ENCODE measurements at places on chromosomes 1 and 21.

- DNase-seq = no peak
Measured at GRCh38 chr1:2376931-2377672, 14.3 kb downstream of the MORN1 start.

DNA sequence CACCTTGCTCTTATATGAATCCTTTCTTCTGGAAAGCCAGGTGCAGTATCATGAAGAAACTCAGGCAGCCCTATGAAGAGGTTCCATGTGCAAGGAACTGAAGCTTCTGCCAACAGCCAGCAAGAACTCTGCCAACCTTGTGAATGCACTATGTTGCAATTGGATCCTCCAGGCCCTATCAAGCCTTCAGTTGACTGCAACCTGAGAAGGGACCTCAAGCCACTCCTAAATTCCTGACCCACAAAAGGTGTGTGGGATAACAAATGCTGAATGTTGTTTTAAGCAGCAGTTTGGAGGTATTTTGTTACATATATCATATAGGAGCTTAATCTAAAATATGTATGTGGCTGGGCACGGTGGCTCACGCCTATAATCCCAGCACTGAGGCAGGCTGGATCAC lies 84.0 kb downstream of the RERE start:
- DNase-seq = no peak

GRCh38 chr1:184463680-184464079 lies 76.9 kb downstream of the C1orf21 start:
- DNase-seq = no peak

- DNase-seq = no peak
Measured at GRCh38 chr1:53963460-53963859, 17.3 kb downstream of the LRRC42 start.

DNA sequence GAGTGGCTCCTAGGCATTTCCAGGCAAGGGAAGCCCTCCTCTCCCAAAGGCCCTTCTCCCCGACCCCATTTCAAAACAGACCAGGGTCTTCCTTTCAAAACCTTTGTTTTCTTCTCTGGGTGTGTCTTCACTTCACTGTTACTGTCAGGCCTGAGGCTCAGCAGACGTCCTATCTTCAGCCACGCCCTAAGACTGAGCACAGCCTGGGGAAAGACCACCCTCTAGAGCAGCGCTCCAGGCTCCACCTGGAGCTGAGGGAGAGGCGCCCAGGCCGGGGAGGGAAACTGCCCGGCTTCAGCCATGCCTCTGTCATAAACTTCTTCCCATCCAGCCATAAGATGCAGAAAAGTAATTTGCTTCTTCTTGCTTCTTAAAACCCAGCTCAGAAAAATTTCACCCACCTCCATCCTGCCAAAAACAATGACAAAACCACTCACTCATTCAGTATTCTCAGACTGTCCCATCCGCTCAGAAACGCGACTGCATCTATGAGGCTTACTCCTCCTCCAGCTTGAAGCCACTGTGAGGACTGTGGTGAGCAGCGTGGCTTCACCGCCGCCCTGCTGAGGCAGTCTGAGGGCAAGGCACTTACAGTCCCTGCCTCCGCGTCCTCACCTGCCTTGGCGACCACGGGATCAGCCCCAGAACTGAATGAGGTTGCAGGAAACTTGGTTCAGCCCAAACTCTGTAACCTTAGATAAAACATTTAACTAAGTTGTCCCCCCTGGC lies 36.1 kb downstream of the VN1R5 start:
- no peak for DNase-seq

GRCh38 chr1:219159946-219160645 lies 13.6 kb upstream of the LYPLAL1 start:
- no peak for DNase-seq

DNA sequence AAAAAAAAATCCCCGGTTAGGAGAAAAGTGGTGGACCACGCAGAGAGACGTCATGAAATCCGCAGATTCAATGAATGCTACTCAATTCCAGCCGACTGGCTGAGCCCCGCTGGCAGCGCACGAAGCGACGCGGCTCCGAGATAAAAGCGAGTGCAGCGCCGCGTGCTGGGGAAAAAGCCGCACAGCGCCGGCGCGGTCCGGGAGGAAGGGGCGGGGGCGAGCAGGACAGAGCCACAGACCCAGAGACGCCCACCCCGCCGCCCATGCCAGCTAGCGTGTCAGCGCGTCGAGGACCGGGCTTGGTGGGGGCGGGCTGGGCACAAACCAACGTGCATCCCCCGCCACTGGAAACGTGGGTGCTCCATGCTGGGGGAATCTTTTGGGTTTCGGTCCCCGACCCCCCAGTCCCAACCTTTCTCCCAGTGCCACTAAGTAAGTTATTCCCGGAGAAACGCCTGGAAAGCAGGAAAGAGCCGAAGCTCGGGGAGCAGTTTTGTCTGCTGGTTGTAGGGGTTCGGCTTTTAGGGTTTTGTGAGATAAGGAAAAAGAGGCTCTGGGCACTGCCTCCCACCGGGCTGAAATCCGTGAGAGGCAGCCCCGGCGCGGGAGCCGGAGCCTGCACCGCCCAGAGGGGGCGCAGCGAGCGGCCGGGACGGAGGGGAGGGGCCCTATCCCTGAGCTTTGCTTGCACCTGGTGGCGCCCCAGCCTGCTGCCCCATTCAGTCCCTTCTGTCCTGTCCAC lies at the start of gene KCNJ6:
Gene KCNJ6, minus strand, starts transcription at position 148 of the 742 bp plus-strand sequence. CDS start 75,775 bp downstream, outside the sequence.
- DNase-seq = peak; percentile 29

DNA sequence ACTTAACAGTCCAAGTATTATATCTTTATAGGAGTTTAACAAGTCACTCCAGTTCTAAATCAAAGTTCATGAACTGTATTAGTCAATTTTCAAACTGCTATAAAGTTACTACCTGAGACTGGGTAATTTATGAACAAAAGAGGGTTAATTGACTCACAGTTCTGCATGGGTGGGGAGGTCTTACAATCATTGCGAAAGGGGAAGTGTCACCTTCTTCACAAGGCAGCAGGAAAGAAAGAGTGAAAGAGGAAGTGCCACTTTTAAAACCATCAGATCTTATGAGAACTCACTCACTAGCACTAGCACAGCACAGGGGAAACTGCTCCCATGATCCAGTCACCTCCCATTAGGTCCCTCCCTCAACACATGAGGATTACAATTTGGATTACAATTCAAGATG lies 70.0 kb downstream of the CLCA4 start:
- DNase-seq = no peak

GRCh38 chr1:70438529-70438928 lies 27.5 kb downstream of the CTH start:
- no peak for DNase-seq

GRCh38 chr1:153963030-153963849 lies at the start of gene SLC39A1:
TSS of gene SLC39A1 (minus strand) at chr1:153963537. CDS start at chr1:153962715, 822 bp downstream.
- DNase-seq = peak; percentile 98

DNA sequence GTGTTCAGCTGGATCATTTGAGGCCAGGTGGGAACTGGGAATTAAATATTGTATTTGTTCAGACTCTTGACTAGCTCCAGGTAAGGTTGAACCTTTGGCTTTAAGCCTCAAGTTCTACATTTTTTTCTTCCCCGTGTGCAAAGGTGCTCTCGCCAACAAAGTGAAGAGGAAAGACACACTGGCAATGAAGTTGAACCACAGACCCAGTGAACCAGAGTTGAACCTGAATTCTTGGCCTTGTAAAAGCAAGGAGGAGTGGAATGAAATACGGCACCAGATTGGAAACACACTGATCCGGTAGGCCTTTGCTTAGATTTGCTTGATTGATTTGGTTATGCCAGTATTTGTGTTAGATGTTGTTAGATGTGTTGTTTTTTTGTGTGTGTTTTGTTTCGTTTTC lies 25.5 kb upstream of the RCC1 start:
- no peak for DNase-seq

DNA sequence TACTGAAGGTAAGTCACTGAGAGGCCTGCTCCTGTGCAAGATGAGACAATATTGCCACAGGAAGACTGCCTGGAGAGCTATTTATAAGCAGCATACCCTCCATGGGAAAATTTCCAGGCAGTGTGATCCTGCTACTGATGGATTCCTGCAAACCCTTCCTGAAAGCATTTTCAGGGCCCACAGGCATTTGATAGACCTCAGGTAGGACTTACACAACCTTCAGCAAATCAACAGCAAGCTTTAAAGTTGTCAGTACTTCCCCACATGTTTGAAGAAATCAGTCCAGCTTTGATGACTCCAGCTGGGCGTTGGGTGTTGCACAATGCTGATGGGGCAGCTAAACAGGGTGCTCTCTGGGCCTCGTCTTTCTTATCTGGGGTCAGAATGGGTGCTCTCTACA lies 108.8 kb downstream of the PLXNA2 start:
- no peak for DNase-seq

DNA sequence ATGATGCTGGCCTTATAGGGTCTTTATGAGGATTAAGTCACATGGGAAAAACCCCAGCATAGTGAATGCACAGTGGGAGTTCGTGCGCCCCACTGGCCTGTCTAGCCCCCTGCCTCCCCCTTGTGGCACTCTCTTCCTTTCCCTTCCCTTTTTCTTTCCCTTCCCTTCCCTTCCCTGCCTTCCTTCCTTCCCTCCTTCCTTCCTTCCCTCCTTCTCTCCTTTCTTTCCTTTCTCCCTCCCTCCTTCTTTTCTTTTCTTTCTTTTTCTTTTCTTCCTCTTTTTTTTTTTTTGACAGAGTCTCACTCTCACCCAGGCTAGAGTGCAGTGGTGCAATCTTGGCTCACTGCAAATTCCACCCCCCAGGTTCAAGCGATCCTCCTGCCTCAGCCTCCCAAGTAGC lies 38.6 kb downstream of the HTR6 start:
- no peak for DNase-seq

DNA sequence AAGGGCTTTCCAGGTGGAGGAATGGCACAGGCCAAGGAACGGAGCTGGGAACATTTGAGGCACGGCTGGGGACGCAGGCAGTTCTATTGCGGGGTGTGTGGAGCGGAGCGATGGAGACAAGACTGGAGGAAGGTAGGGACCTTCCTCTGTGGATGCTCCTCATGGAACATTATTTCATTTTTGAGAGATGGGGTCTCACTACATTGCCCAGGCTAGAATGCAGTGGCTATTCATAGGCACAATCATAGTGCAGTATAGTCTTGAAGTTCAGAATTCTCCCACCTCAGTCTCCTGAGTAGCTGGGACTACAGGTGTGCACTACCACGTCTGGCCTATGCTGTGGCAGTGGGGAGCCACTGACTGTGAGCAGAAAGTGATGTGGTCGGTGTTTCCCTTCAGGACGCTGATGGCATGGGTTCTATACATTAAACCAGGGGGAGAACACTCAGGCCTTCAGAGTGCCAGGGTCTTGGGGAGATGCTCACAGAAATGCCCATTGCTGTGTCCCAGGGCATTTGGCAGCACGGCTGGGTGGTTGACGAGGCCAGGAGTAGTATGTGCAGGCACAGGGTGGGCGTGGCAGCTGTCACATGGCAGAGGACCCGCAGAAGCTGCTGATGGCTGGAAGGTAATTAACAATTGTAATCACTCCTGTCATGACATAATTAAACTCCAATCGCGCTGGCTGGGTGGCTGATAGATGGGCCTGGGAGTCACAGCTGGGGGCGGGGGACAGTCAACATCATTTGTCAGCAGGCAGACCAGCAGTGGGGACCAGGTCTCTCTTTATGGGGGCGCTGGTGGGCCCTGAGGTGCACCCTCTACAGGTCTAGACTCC lies 40.8 kb upstream of the ACOT11 start:
- no peak for DNase-seq

DNA sequence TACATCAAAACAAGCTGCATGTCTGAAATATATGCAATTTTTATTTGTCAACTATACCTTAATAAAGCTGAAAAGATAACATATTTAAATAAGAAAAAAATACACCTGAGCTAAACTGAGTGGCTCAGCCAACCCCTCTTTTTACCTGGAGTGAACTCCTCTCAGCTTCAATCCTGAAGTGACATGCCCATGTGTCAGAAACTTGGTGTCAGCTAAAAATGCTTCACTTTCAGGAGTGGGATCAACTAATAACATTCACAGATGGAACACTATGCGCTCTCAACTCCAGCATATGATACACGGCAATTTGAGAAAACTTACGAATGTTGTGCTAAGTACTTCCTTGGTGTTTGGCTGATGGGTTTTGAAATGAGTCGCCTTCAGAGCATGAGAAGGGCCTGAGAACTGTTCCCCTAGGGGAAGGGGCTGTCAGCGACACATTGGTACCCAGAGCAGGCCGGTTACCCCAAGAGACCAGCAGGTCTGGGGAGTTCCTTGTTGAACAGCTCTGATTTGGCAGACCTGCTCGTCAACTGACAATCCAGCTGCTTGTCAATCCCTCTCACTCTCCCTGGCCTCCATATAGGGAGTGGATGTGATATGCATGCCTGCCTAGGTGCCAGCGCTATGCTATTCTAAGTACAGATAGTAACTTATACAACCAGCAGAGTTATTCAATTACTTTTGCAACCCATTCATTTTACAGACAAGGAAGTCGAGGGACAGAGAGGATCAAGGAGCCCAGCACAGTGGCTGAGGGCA lies 267.7 kb downstream of the PCP4 start:
- DNase-seq = no peak

DNA sequence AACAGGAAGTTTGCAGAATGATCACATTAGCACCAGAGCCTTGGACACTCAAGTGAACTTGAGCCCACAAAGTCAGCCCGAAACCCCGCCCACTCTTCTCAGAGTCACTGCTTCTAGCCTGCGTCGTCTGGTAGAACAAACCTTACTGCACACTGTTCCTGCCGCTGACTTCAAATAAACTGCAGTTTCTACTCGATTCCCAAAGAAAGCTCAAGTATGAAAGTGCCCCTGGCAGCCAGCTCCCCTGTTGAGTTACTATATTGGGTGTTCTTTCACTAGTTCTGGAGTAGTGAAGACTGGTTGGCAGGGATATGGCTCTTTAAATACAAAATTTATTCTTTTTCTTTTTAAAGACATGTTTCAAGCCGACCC lies 164.7 kb downstream of the GALNT2 start:
- DNase-seq = no peak

DNA sequence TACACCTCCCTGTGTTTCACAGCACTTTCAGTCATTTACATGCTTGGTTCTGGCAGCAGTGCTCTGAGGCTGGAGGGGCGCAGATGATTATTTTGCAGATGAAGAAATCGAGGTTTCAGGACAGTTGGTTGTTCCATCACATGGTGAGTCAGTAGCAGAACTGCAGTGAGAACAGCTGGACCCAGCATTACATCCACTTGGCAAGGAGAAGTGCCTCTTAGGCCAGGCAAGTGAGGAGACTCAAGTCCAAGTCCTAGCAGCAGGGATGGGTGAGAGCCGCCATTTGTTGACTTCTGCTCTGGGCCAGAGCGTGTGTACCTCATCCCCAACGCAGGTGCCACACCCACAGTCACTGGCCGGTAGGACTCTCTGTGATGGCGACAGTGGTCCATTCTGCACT lies 26.8 kb upstream of the EPHA8 start:
- DNase-seq = no peak

Data from amygdala (tissue), 56 donors.